GM23338 (cell line): ENCODE measurements at places on chromosomes 5 and 9.

- no peak for DNase-seq
These were observed 99.1 kb downstream of the GABBR2 start for GRCh38 chr9:98609646-98610045.

GRCh38 chr5:95647886-95648860 lies 1.6 kb downstream of the RFESD start:
- DNase-seq, result no peak

- peak; percentile 13 for DNase-seq
These were observed 223.7 kb downstream of the DMRT2 start for GRCh38 chr9:1273859-1274258.

- DNase-seq, result peak; percentile 96
These were observed 433.8 kb upstream of the CDH9 start for GRCh38 chr5:27472000-27472763.

DNA sequence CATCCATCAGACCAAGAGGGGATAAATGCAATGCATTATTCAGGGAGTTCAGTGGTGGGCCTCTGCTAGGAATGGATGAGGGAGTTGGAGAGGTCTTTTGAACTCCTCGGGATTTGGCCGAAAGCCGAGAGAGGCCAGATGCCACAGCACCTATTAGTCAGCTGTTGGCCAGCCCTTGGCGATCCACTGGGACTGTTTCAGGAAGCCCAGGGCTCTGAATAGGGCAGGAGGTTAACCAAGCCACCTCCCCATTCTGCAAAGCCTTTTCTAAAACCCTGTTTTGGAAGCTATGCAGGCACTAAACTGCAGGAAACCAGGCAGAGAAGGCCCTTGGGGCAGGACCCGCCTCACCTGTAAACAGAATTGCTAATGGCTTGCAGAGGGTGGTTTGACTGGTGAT lies 37.8 kb downstream of the ASTN2 start:
- DNase-seq, result peak; percentile 56

GRCh38 chr9:93600504-93600903 lies 24.1 kb downstream of the PHF2 start:
- peak; percentile 52 for DNase-seq

GRCh38 chr5:84168841-84169240 lies 215.8 kb downstream of the EDIL3 start:
- no peak for DNase-seq

- no peak for DNase-seq
These were observed 128.3 kb downstream of the DPYSL3 start for GRCh38 chr5:147381555-147381954.

DNA sequence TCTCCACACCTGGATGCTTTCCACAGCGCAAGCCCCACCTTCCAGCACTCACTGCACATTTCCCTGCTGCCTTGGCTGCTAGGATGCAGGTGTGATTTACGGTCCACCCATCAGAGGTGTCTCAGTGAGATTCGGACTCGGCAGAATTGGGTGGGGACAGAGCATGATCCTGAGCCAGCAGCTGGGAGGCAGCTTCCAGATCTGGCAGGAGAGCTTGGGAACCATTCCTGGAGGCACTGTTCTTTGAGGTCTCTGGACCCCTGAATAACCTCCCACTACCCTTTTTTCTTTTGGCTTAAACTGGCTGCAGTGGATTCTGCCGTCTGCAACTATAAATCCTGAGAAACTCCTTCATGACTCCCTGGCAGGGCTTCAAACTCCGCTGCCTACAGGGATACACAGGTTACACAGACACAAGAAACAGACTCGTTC lies 99.6 kb upstream of the PHYKPL start:
- no peak for DNase-seq

- no peak for DNase-seq
These were observed 36.7 kb downstream of the GPR21 start for GRCh38 chr9:123070198-123070597.

- no peak for DNase-seq
These were observed 6.0 kb upstream of the RICTOR start for GRCh38 chr5:39080168-39080567.

DNA sequence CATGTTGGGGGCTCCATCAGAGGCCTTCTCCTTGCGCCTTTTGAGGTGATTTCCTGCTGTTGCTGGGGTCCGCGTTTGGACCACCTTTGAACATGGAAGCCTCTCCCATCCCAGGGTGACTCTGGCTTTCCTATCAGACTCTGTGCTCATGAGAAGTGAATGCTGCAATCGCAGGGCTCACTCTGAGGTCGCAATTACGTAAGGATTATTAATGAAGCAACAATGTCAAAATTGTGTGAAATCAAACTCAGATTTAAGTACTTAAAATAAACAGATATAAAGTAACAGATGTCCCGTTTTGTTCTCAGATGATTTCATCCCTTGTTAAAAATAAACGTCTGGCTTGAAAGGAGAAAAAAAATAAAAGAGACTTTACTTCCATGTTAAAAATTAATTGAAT lies 634.2 kb downstream of the BNC2 start:
- DNase-seq, result no peak

DNA sequence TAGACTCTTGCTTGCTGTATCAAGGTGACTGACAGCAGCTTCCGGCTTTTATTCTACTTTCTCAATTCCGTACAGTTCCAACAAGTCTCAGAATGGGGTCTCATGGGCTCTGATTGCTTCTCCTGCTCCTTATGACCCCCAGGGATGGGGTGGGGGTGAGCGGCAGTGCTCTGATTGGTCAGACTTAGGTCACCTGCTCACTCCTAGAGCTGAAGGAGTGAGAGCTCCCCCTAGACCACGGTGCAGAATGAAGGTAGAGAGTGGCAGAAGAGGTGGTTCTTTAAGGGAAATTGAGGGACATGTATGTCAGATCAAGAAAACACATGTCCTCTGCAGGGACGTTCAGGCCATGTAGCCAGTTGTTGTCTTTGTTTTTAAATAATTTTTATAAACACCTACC lies 115.2 kb downstream of the C9orf152 start:
- DNase-seq, result no peak

DNA sequence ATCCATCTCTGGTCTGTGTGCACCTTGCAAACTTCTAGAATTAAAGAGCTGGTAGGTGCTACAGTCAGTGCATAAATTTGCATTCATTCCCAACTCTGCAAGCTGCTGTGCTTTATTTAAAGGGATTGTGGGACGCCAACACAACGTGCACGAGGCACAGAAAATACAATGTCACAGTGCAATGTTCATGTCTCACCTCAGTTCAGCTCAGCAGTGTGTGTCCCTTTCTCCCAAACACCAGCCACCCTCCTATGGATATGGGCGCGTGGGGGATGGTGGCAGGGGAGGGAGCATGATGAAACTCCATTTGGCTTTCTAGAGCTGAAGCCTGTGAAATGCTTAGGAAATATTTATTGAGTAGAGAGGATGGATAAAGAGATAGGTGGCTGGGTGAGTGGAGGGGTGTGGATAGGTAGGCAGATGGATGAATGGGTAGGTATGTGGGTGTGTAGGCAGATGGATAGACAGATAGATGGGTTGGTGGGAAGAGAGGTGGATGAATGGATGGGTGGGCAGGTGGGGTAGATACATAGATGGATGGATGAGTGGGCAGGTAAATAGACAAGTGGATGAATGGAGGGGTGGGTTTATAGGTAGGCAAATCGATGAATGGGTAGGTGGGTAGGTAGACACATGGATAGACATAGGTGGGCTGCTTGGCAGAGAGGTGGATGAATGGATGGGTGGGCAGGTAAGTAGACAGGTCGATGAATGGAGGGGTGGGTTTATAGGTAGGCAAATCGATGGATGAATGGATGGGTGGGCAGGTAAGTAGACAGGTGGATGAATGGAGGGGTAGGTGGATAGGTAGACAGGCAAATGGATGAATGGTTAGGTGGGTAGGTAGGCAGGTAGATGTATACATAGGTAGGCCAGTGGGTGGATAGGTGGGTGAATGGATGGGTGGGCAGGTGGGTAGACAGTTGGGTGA lies 92.7 kb upstream of the FCN2 start:
- no peak for DNase-seq

DNA sequence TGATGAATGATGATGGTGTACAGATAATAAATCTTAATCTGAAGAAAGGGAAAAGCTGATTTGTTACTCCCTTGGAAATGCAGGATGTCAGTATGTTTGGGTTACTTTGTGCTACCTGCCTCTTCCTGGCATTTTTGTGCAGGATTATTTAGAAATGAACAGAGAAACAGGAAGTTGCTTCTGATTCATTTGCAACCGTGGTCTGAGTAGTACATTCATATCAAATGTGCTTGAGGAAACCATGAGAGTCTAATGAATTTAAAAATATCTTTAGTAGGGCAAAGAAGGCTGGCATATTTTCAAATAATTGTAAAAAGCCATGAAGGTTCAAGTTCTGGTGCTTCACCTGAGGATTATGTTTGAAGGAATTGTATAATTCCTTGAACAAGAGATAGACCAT lies 391.6 kb downstream of the TMEM161B start:
- no peak for DNase-seq

DNA sequence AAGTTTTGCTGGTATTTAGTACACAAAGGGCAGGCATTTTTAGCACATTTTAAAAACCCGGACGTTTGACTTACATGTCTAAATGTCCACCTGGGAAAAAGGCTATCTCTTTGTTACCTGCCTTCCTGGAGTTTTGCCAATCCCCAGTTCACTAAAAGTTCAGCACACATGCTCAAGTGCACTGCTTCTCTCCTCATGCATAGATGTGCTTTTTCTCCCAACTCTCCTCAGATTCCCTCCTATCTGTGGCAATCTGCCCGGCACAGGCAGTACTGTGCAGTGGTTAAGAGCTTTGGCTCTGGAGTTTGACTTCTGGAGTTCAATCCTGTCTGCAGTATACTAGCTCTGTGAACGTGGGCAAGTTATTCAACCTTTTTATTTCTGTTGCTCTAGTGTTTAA lies 8.3 kb upstream of the CCNO start:
- DNase-seq, result peak; percentile 22

DNA sequence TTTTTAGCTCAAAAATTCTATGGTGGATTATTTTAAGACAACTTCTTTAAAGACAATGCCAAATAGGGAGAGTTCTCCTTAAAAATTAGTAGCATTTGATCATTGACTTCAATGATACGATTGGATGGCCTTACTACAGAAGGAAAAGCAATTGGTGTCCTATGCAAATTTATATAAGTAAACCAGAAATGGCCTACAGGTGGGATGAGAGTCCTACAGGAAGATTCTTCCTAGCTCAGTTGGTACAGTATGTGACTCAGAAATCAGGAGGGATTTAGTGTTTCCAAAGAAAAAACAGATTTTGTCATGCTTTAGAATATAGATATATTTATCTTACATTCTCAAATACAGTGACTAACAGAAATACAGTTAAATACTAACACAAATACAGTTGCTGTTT lies 6.5 kb downstream of the ANKRA2 start:
- no peak for DNase-seq

- no peak for DNase-seq
These were observed 52.2 kb downstream of the LURAP1L start for GRCh38 chr9:12826924-12827565.

DNA sequence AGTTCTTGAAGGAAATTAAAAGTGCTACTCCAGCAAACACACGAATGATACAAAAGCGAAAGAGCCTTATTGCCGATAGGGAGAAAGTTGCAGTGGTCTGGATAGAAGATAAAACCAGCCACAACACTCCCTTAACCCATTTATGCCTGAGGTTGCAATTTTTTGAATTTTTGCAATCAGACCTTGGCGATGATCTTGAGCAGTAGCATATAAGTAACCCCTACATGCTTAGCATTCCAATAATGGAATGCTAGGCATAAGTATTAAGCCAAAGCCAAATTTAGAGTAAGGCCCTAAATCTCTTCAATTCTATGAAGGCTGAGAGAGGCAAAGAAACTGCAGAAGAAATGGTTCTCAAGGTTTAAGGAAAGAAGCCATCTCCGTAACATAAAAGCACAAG lies 153.5 kb downstream of the SLC28A3 start:
- no peak for DNase-seq

DNA sequence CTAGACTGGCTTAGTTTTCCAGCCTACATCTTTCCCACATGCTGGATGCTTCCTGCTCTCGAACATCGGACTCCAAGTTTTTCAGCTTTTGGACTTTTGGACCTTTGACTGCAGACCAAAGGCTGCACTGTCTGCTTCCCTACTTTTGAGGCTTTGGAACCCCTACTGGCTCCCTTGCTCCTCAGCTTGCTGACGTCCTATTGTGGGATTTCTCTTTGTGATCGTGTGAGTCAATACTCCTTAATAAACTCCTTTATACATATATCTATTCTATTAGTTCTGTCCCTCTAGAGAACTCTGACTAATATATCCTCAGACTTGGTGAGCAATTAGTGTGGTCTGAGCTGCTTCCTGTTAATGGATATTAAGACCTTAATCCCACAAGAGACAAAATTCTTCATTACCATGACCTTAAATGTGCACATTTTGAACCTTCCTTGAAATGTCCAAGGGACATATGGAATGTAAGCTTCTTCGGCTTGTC lies 752.9 kb downstream of the CDH18 start:
- no peak for DNase-seq
